ENCODE measurements at places on chromosomes 3 and 15.

DNA sequence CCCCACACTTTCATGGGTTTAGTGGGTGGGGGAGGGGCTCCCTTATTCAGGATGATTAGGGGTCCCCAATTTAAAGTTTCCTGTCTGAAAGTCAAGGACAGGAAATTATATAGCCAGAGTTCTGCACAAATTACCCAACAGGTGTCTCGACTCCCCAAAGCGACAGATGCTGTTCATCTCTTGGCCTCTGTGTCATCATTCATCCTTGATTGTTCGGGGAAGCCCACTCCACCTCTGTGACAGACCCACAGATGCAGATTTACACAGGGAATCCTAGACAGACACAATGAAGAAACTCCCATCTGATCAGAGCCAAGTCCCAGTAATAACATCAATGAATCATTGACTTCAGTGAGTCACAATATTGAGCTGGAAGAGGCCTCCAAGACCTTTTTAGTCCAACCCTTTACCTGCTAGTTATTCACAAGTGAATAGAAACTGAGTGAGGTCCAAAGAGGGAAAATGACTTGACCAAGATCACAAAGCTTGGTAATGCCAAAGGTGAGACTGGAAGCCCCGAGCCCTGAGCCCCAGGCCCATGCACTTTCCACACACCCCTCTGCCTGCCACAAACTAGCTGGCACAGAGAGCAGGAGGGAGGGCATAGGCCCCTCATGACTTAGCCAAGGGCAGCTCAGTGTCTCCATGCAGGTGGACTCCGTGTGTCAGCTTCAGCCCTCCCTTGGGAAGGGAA is 7.9 kb upstream of the SRP14 start:
- DNase-seq: peak; percentile 31

- DNase-seq: no peak
Measured at GRCh38 chr3:183548262-183548769, 7.2 kb downstream of the KLHL6 start.

- peak; percentile 94 for DNase-seq
Measured at GRCh38 chr3:45647148-45647619, 42.0 kb upstream of the SACM1L start.

DNA sequence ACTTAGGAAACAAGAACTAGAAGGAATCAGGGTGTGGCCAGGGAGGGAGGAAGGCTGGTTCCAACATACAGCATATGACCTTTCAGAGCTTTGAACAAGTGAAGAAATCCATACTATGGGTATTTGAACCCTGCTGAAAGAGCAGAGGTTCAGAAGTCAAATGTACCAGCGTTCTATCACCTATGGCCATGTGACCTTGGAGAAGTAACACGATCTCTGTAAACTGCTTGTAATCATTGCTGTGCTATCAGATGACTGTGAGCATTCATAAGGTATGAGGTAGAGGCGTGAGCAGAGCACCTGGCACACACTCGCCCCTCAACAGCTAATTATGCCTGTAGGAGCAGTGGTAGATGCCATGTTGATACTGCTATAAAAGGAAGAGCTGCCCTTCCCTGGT is 55.2 kb downstream of the KLHL6 start:
- DNase-seq: no peak

GRCh38 chr3:29576181-29576580 is 295.3 kb downstream of the RBMS3 start:
- no peak for DNase-seq

- DNase-seq: no peak
Measured at GRCh38 chr15:57284535-57284934, 91.8 kb upstream of the CGNL1 start.

- DNase-seq: peak; percentile 13
Measured at GRCh38 chr15:37220949-37221670, 120.8 kb upstream of the MEIS2 start.

DNA sequence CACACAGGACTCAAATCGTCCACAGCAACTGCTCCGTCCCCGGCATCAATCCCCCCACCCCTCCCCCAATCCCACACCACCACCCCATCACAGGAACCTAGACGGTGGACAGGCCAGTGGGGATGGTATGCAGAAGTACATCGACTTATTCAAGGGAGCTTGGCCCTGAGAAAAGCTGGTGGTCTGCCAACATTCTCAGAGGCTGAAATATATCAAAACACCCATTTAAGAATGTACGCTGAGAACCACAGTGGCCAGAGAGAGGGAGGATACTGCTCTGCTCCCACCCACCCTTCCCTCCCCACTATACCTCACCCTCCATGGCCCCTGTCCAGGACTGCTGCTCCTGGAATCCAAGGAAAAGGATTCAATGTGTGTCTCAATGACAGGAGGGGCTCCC is 12.4 kb upstream of the USP3 start:
- DNase-seq: no peak

DNA sequence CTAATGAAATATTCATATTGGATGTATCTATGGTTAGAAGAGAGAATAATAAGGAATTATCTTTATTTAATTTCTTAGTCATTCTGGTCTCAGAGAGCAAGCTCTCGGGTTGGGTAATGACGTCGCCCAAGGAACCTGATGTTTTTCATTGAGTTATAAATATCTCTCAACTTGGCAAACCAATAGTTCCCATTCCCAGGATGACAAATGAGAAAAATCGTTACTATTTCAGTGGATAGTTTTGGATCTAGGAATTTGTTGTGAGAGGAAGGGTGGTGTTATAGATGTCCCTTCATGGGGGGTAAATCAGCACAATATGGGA is 162.9 kb upstream of the NR2E3 start:
- DNase-seq: no peak

- DNase-seq: no peak
Measured at GRCh38 chr3:76353683-76354082, 568.3 kb upstream of the ZNF717 start.

GRCh38 chr3:25695731-25696420 is 31.2 kb upstream of the TOP2B start:
- no peak for DNase-seq

- DNase-seq: no peak
Measured at GRCh38 chr3:177694951-177695350, 497.7 kb upstream of the TBL1XR1 start.

DNA sequence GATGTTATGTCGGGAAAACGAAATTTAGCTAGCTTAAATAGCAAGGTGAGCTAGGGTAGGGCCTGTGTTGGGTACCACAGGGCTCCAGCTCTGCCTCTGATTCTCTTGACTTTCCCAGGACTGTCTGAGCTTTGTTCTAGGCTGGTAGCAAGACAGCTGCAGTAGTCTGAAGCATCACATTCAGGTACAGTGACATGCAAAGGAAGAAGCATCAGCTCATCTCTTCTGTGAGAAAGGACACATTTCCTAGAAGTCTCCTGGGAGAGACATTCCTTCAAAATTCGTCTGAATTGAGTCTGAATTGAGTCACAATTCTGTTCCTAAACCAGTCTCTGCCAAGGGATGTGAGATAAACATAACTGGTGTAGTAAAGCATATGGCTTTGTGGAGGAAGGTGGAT is 8.5 kb upstream of the UBXN7 start:
- no peak for DNase-seq

DNA sequence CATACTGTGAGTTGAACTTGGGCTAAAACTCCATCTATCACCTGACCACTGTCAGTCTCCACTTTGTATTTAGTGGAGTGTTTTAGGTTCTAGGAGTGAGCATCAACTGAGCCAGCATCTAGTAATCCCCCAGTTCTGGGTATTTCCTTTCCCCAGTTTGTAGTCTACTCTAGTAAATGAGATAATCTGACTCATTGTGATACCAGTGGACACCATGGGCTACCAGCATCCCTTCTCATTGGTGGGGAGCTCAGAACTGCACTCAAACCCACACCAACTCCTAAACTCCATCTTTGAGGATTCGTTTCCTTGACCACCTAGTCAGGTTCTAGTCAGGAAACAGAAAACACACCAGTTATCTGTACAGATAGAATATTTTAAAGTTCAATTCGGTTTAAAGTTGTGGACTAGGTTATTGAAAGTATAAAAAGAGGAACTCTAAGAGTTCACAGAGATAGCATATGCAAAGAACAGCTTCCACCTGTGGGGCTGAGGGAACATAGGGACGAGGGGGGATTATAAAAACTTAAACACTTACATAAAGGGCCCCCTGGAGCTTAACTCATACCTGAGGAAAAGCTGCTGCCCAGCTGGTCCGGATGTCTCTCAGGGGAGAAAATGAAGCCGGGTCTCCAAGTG is 36.0 kb downstream of the LEO1 start:
- DNase-seq: no peak

DNA sequence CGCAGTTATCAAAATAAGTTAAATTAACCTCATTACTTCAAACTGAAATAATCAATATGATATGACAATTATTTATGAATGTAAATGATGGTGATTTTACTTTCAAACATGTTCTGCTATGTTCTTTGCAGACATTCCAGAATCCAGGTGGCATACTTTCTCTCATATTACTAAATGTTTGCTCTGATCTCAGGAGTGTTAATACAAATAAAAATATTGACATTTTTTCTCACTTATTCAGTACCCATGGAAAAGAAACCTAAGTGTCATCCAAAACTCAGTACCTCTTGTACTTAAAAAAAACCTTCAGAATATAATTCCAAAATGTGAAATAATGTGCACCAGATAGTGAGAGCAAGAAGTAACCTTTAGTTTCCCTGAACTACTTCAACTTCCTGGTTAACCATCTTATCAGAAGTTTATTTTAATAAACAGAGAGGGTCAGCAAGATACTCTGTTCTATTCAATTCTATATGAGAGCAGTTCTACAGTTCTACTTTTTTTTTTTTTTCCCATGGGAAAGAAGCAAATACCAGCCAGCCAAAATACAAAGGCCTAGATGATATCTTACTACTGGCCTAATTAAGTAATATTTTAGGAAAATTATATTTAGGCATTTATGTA is 494.1 kb downstream of the MECOM start:
- DNase-seq: no peak

DNA sequence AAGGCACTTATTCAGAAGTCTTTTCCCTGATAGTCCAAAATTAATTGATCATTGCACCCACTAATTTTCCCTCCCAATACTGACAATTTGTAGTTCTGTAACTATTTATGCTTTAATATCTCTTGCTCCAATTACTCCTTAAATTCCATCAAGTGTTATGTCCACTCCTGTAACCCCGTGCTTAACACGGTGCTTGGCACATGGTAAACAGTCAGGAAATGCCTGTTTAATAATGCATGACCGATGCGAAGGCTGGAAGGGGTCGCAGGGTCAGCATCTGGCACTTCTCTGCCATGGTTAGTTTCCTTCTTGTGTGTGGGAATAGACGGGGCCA is 553 bp upstream of the SEC22A start:
- DNase-seq: no peak

DNA sequence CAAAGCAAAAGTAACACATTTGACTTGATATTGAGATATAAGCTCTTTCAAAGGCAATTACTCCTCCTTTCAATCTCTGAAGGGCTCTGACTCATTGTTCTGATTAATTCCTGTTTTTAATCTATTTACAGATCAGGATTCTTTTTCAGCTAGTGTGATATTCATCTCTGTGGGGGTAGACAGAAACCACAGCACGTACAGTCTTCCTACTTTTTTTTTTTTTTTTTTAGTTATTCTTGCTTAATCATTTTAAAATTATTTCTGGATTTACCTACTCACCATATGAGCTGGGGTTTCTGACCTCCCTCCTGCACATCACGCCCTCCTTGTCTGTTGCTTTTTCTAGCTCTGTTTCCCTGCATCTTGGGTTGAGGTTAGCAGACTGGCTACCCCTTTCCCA is 1.4 kb downstream of the CNTN3 start:
- peak; percentile 13 for DNase-seq

- no peak for DNase-seq
Measured at GRCh38 chr3:146537603-146538002, 6.8 kb downstream of the PLSCR1 start.

DNA sequence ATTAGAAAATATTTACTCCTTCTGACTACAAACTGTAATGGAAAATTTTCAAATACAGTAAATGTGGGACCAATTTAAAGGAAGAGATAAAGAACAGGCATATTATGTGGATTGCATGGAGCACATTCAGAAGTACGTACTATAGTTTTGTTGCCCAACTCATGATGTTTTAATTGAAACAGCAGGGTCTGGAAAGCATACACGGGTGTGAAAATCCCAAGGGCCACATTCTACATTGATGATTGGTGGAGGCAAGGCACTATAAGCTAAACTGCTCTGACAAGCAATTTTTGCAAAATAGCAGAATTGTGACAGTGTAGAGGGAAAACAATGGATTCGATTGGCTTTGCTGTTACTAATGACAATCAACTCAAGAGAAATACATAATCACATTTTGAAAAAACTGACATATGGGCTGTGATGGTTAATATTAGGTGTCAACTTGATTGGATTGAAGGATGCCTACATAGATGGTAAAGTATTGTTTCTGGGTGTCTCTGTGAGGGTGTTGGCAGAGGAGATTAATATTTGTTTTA is 458.6 kb downstream of the PYDC2 start:
- DNase-seq: no peak

DNA sequence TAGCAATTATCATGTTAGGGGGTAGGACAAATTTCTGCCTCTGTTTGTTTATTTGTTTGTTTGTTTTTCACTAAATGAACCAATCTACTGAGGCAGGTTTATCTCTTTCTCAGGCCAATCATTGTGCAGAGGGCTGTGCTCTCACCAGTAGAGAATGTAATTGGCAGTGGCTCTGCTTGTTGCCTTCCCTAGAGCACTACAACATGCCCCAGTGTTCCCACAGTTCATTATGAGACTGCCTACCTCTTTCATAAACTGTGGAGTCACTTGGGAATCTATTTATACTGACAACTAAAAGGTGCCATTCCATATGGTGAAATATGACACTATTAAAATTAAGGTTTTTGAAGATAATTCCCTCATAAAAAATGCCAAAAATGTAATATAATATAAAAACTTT is 196.3 kb upstream of the ALCAM start:
- DNase-seq: no peak

- DNase-seq: peak; percentile 47
Measured at GRCh38 chr3:169390741-169391305, 272.7 kb downstream of the MECOM start.

- DNase-seq: no peak
Measured at GRCh38 chr3:169259661-169260060, 403.9 kb downstream of the MECOM start.

GRCh38 chr3:147649475-147649874 is 240.3 kb downstream of the ZIC1 start:
- DNase-seq: no peak

DNA sequence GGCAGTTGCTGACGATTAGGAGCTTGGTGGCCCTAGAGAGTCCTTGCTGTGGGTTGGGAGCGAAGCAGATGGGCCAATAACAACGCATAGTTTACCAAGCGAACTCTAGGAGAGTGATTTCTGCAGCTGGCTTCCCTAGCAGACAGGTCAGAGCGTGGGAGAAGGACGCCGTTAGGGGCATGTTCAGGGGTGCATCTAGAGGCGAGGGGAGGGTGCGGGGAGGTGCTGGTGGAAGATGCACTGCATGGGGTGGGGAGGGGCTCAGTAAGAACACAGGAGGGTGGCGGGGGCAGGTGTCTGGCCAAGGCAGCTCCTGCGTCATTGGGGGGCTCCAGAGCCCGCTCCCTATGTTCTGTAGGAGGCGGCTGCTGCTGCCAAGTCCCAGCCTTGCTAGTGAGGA is 8.9 kb downstream of the APBA2 start:
- no peak for DNase-seq

Measured in common myeloid progenitor, CD34-positive (primary cell).